ENCODE measurements at places on chromosomes 16 and 17.

DNA sequence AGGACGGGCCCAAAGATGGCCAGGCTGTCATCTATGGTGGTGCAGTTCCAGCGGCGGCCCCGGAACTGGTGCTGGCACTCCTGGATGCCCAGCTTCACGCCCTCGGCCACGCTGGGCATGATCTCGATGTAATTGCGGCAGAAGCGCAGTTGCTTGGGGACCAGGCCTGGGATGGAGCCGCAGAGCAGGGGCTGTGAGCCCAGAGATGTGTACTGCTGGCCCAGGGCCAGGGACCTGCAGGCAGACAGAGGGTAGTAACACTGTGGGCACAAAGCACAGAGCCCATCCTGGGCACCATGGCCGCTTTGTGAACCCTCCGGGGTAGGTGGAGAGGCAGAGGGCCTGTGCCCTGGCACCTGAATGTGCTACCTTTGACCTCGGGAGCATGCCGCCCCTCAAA, 44.8 kb downstream of the WNT3 start:
- no peak for DNase-seq

DNA sequence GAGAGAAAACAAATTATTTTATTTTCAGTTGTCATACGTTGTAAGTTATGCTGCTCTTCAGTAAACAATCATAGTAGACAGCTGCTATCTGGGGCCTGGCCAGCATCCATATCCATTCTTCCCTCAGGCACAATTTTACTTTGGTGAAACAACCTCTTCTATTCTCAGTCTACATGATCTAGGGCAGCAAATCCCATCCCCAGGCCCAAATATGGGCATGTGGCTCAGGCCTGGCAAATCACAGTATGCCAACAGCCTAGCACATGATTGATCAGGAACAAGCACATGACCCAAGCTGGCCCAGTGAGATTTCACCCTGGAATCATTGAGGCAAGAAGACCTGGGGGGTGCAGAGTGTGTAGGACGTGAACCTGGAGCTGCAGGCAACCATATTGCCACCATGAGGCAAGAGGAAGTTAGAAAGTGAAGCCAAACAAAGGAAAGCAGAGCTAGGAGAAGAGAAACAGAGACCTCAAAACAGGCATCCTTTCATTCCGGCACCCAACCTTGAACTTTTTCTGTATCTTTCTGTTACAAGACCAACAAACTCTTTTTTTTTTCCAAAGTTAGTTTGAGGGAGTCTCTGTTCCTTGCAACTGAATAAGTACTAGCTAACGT, 10.3 kb upstream of the ABCC12 start:
- no peak for DNase-seq

DNA sequence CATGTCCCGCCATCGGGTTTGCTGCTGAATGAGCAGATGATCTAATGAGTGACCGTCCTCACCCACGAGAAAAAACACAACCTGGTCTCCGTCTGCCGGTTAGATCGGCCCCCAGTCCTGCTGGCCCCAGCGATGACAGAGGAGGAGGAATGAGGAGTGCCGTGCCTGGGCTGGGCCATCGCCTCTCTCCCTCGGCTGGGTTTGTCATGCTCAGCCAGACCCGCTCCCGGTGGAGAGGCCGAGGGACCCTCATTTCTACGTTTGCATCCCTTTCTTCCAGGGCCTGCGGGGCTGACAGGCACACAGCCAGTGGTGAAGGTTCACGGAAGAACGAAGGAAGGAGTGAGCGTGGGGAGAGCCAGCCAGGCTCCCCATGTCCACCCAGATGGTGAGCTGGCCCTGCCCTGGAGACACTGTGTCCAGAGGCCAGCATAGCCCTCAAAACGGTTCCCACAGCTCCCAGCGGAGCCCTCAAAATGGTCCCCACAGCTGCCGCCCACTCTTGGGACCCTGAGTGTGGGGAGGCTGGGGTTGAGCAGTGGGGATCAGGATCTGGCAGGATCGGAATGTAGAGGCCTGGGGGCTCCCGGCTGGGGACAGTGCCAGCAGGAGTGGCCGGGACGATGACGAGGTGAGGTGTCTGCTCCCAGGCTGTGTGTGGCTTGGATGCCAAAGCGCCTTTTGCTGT, 23.9 kb downstream of the CBFA2T3 start:
- no peak for DNase-seq

GRCh38 chr17:49548506-49549310, 27.0 kb upstream of the NXPH3 start:
- no peak for DNase-seq

- no peak for DNase-seq
These were observed 57.1 kb upstream of the ANKFN1 start for GRCh38 chr17:56096026-56096810.

DNA sequence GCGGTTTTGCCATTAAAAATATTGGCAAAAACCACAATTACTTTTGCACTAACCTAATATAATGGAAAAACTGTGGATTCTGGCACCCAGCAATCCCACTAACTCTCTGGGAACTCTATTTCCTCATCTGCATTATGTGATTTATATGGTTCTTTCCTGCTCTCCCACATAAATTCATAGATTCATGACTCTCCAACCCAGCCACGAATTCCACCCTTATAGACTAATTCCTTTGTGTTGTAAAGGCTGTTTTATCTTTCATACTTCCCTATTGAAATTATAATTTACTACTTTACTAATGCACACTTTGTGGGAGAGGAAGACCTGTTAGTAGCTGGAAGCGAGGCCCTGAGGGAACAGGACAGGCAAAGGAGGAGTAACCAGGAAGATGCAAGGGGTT, 88.4 kb upstream of the GNAO1 start:
- no peak for DNase-seq

DNA sequence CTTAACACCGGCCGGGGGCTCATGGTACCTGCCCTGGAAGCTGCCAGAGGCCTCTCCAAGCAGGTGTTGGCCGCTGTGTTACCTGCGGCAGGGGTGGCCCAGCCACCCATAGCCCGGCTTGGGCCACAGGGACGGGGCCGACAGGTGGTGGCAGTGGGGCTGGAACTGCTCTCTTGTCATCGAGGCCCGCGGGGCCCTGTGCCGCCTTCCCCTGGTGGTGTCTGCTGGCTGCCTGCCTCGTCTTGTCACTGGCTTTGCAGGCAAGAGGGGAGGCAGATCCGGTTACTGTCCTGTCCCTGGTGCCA, 27.1 kb downstream of the GSE1 start:
- DNase-seq = no peak

DNA sequence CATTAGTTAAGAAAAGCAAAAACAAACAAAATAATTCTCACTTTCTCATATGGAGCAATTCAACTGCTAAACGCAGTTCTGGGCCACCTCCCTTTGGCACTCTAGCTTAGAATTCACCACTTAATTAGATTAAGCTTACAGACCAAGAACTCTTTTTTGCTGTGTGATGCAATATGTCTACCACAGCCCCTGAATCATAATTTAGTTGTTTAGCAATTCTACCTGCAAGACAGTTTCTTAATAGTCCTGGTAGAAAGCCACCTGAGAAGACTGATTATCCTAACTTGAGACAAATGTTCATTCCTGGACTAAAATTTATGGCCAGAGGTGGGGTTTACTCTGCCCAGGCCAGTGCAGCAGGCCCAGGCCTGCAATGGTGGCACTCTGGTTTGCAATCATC, 205.9 kb downstream of the HS3ST3A1 start:
- DNase-seq = no peak

- no peak for DNase-seq
These were observed 46.6 kb upstream of the METRNL start for GRCh38 chr17:83032781-83033180.

DNA sequence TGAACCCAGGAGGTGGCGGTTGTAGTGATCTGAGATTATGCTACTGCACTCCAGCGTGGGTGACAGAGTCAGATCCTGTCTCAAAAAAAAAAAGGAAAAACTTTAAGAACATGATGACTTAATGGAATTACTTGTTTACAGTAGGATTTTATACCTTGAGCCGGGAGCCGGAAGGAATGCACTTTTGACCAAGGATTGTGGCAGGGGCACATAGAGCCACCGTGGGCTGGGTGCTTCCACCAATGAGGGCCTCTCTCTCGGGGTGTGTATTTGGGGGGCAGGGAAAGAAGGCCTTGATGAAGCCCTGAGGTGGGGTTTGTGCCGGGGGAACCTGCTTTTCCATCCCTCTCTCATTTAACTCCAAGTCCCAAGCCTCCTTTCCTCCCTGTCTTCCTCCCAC, 6.7 kb upstream of the NAGPA start:
- no peak for DNase-seq

GRCh38 chr16:66950437-66950836, 10.6 kb upstream of the CES3 start:
- no peak for DNase-seq

- DNase-seq = no peak
These were observed 11.7 kb downstream of the ZNHIT3 start for GRCh38 chr17:36498155-36498554.

DNA sequence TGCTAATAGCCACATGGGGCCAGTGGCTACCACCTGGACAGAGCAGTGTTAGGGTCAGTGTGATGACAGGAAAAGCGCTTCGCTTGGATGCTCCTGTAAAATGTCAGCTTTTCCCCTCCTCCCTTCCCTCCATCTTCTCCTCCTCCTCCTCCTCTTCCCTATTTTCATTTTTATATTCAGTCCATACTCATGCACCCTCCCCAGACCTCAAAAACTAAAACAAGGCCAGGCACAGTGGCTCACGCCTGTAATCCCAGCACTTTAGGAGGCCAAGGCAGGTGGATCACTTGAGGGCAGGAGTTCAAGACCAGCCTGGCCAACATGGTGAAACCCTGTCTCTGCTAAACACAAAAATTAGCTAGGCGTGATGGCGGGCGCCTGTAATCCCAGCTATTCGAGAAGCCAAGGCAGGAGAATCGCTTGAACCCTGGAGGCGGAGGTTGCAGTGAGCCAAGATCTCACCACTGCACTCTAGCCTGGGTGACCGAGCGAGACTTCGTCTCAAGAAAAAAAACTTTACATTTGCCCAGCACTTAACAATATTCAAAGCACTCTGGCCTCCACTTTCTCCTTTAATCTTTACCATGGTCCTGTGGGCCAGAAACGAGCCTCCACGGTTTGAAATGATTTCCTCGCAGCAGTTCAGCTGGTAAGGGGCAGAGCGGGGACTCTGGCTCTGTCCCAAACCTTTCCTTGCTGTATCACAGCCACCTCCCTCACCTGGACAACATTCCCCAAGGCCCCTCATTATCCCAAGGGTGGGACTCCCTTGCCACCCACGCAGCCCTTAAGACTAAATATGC, 21.8 kb downstream of the ANKRD40 start:
- no peak for DNase-seq
